Activated T-cell treated with anti-CD3 and anti-CD28 coated beads for 4 hours (primary cell): ENCODE measurements at places on chromosomes 11 and 22.

GRCh38 chr11:65442842-65443331, 20.3 kb downstream of the NEAT1 start:
- DNase-seq = no peak

- DNase-seq = peak; percentile 50
Measured at GRCh38 chr11:134033696-134034491, 35.0 kb upstream of the JAM3 start.

GRCh38 chr11:17410606-17411379, 22.3 kb upstream of the KCNJ11 start:
- DNase-seq = no peak

GRCh38 chr11:2317354-2318050, 15.7 kb downstream of the TSPAN32 start:
- no peak for DNase-seq

GRCh38 chr11:44305470-44306051, 4.4 kb downstream of the ALX4 start:
- no peak for DNase-seq

GRCh38 chr11:28874706-28875105, 766.5 kb downstream of the METTL15 start:
- no peak for DNase-seq

DNA sequence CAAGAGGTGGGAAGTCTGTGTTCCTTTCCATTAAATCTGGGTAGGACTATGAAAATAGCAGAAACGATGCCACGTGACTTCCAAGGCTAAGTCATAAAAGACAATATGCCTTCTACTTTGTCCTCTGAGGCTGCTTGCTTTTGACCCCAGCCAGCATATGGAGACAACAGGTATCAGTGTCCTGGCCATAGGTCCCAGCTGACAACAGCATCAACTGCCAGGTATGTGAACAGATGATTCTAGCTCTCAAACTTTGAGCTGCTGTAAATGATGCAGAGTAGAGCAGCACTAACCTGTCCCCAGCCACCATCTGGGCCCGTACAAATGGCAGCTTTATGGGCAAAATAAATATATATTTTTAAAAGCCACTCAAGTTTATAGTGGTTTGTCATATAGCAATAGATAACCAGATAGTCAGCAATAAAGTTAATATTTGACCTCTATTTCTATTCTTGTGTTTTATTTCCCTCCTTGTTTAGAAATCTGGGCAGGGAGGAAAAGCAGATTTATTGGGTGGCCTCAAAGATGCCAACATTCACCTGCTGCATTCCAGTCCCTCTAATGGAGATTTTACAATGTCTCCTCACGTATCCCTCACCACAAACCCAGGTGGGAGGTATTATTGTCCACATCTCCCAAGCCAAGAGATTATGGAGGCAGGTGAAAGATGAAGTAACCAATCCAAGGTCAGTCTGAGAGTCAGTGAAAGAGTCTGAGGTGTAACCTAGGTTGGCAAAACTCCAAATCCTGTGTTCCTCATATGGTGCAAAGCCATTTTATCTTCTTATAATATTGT, 209.6 kb upstream of the LARGE1 start:
- no peak for DNase-seq

DNA sequence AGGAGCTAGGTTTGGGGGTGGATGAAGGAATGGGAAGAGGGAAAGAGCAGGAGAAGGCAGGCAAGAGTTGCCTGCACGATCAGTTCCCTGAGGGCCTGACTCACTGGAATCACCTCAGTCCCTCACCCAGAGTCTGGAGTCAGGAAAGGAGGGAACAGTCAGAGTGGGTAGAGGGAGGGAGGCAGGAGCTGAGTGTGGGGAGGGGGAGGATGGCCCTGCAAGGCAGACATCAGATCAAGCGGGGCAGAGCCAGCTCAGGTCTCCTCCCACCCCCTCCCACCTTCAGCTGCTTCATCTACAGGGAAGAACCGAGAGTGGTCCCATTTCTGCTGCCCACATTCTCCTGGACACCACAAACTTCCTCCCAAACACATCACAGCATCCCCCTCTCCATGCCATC, 58.9 kb downstream of the PDE2A start:
- no peak for DNase-seq

DNA sequence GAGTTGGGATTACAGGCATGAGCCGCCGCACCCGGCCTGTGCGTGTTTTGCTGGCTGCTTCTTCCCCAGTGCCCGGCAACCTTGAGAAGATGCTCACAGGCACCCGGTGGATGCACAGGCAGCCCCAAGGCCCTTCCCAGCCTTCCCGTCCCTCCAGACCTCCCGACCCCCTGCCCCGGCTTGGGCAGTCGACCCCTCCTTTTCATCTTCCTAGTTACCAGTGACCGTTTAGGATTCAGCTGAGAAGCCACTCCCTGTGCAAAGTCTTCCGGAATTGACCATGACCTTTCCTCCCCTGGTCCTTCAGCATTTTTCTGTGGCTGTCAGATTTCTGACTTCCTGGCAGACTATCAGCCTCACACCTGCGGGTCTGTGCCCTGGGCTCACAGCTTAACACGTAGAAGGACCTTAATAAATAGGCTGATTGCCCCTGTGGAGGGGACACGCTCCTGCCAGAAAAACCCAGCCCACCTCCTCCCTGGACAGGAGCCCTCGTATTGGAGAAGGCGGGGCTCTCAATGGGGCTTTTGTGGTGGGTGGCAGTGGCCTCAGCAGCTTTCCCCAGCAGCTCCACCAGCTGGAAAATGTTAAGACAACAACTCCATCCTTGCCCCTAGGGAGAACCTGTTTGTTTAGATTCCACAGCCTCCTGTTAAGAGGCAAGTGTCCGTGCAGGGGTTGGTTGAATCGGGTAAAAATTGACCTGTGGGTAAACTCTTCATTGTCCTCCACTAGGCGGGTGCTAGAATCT, 10.4 kb upstream of the ANO1 start:
- DNase-seq = no peak

- no peak for DNase-seq
Measured at GRCh38 chr11:62883673-62884072, 3.0 kb downstream of the SLC3A2 start.

GRCh38 chr11:85886089-85887056, 31.2 kb downstream of the CCDC83 start:
- no peak for DNase-seq

GRCh38 chr11:126101251-126101929, 38.7 kb upstream of the CDON start:
- no peak for DNase-seq

DNA sequence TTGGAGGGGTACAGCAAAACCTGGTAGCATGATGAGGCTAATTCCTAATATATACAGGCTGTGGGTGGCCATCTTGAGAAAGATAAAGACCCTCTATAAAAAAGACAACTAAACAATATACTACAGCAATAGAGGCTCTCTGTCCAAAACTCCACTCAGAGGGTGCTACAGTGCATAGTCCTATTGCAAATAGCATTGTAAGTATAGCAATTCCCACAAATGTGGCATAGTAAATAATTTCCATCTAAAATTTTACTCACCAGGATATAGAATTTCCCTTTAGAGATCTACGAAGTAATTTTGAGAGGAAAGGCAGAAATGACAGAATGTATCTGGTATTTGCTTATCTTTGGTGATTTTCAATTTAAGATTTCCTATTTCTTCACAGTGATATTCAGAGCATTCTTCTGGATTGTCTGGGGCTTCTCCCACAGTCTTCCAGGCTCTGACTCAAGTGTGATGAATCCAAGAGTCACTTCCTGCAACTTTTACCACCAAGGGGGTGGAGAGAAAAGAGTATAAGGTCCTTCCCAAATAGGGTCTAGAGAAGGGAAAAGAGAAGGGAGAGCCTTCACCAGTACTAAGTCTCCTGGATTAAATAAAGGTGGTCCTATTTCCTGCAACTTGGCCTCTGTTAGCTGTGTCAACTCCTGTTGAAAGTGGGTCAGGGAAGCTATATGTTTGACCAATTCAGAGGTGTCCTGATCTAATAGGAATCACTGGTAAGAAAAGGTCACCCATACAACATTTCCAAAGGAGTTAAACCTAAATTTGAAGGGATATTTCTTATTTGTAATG, 1054.7 kb upstream of the CNTN5 start:
- DNase-seq = no peak

DNA sequence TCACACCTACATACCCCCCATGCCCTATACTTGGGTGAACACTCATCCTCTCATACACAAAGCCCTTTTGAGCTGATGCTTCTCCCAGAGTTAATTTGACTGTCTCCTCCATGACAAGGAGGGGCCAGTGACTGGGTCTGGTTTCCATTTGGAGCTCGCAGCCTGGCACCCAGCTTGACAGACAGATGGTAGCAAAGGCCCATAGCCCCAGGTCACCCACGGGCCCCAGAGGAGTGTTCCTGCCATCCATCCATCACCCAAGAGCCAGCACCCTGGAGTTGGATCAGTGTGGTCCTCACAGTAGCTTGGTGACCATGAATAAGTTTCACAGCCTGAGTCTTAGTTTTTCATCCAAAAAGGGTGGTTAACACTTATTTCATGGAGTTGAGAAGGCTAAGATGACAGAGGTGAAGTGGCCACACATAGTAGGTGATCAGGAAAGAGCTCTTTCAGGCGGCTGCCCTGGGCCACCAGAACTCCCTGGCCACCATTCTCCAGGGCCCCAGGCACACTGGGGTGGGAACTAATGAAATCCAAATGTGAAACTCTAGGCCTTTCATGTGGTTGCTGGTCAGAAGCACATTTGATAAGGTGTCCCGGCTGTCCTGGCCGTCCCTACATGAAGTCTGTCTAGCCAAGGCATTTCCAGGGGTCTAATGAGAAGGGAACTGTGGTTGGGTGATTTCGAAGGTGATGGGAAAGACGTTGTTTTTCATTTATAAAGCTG, 42.4 kb downstream of the LIF start:
- DNase-seq = no peak

GRCh38 chr22:29886596-29886995, 3.6 kb downstream of the MTMR3 start:
- DNase-seq = no peak

DNA sequence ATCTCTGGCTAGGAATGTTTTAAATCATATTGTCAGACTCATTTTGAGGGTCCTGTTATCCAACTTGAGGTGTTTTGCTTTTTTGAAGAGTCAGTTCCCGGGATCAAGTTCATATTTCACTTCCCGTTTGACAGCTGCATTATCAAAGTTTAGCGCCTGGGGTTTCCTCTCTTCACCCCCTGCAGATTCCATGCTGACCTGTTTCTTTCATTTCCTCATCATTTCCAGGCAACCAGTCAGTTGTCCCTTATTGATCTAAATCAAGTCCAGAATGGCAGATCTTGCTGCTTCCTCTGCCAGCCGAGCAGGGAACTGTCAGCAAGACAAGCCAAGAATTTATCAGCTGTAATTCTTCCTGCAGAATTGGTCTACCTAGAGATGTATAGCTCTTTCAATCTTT, 197.6 kb upstream of the SYN3 start:
- DNase-seq = no peak

DNA sequence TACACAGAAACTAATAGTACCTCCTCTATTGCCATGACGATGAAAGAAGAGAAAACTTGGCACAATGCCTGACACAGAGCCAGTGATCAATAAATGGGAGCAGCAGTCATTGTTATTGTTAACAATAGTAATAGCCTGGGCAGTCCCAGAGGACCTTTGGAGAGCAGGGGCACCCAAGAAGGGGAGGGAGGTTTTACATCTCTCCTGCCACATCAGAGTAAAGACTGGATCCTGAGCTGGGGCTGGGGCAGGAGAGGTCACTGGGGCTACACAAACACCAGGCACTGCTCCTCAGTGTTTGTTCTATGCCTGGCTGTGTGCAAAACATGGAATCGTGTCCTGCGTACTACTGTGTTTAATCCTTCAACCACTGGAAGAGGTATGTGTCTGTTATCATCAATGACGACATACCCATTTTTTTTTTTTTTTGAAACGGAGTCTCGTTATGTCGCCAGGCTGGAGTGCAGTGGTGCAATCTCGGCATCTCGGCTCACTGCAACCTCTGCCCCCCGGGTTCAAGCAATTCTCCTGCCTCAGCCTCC, 25.0 kb upstream of the CREB3L1 start:
- no peak for DNase-seq

DNA sequence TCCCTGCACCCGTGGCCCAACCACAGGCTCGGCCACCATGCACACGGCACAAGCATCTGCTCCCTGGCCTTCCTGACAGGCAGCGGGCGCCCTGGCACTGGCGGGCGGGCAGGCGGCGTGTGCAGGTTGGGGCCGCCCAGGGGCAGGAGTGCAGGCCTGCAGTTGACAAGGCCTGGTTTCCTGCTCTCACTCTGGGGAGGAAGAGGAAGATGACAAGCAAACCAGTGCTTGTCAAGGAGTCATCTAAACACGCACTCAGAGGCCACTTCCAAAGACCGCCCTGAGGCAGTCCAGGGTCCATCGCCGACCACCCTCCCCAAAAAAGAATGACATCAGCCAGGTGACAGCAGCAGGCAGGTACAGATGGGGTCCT, 65.3 kb upstream of the LINC01488 start:
- DNase-seq = no peak

- DNase-seq = no peak
Measured at GRCh38 chr22:30304495-30305244, 15.4 kb upstream of the CASTOR1 start.

GRCh38 chr22:23579870-23580575, at the start of gene IGLL1:
IGLL1 (minus strand) TSS chr22:23580290; CDS start chr22:23580190, 100 bp downstream.
- no peak for DNase-seq

DNA sequence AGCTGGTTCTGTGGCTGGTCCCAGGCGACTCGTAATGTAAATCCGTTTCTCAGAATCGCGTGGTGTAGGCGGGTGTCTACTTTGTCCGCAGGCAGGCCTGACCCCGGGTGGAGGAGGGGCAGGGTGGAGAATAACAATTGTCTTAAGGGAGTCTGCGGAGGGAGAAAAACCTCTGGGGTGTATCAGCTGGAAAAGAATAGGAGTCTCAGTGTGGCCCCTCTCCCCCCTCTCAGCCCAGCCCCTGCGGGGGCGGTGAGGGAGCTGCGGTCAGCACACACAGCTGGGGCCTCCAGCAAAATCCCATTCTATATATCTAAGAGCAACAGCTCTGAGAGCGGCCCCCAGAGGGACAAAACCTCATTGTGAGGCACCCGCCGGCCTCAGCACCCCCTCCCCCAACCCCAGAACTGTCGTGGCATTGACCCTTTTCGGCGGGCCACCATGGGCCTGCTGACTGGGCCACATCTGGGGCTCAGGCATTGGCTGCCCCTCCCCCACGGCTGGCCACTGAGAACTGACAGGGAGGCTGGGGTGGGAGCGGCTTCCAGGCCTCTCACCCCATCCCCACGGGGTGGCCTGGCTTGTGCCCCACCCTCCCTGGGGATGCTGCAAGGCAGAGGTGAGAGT, 2.7 kb upstream of the MYRF start:
- DNase-seq = no peak

DNA sequence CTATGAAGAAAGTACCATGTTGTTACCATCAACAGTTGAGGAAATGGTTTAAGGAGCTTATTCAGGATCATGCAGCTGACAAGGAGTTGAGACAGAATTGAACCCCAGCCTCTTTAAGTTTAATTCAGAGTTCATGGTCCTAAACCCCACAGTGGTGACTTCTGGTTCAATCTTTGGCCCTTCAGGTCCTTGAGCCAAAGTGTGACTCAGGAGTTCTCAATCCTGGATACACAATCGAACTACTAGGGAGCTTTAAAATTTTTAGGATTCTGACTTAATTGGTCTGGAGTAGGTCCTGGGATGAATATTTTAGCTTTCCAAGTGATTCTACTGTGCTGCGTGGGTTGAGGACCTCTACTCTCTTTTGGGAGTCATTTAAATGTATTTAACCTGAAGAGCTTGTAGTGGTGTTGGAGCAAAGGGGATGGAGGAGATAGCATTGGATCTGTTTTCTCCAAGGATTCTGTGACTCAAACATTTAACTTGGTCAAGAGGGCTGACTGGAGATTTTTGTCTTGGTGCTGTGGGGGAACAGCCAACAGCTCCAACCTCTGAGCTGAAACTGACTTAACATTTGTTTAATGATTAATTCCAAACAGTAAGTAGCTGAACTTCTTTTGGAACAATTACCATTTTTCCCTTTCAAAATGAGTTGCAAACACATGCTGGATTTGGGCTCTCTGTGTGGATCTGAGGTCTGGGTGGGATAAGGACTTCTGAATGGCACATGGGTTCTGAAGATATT, 80.1 kb downstream of the INSC start:
- DNase-seq = no peak
